ENCODE measurements at places on chromosomes 16 and 17.

- DNase-seq = no peak
These were observed 18.6 kb downstream of the ENGASE start for GRCh38 chr17:79093270-79093669.

DNA sequence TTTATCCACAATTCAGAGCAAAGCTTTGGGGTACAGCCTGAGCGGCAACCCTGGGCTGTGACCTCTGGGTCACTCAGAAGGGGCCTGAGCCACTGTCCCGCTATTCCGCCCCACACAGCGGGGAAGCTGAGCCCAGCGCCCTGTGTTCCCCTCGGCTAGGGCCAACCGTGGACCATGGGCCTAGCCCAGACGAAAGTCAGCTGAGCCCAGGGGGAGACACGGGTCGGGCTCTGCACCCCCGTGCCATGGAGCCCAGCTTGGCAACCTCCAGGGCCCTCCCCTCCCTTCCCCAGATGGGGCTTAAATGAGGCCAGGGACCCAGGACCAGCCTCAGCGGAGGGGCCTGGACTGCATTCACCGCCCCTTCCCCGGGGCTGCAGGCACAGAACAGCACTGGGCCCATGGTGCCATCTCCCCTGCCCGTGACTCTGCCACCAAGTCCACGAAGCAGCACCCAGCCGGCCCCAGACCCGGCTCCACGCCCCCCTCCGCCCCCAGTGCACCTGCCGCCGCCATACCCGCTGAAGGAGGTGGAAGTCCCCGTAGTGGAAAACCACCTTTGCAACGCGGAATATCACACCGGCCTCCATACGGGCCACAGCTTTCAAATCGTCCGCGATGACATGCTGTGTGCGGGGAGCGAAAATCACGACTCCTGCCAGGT, 1.8 kb downstream of the TPSD1 start:
- no peak for DNase-seq

DNA sequence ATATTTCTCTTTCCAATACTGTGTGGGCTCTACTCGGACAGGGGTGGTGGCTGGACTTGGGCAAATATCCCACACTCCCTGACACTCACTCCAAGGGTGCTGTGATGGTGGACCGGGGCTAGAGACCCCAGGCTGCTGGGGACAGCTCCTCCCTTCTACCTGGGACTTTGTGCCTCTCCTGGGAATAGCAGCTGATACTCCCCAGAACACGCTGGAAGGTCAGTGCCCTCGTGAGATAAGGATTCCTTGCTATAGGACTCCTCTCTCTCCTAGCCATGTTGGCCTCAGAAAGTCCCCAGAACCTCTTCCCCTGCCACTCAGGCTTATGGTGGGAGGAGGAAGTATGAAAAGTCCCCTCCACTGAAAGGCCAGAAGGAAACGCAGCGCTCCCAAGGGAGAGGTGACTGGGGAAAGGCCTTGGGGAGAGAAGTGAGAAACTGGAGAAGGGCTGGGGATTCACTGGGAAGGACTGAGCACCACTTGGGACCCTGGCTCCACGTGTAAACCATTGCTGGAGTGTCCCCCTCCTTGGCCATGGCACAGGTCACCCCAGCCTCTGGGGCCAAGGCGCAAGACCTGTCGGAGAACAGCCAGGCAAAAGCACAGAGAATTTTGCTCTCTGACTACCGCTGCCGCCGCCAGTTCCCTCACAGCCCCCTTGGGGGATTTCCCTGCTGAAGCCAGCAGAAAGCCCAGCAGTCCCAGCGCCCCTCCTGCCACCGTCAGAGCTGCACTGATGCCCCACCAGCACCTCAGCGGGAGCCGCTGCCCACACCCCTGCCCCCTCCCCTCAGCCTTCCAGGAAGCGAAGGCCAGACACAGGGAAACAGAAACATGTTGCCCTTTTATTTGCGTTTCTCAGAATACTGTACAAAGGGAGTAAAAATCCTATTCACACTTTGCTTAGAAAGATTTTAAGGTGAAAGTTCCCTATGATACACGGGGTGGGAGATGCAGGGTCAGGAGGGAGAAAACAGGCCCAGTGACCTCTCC, 2.1 kb upstream of the GSDMB start:
- DNase-seq = no peak

- DNase-seq = no peak
These were observed 48.3 kb upstream of the MAF start for GRCh38 chr16:79648826-79649225.
